ENCODE measurements at places on chromosomes 16 and 17.
A peak's percentile ranks its signal among the peaks of the same experiment; 100 is the strongest.

GRCh38 chr17:83002118-83002805 lies 77.1 kb upstream of the METRNL start:
- no peak for DNase-seq

- DNase-seq: peak; percentile 51
Measured at GRCh38 chr17:51427856-51428255, 167.5 kb downstream of the UTP18 start.

GRCh38 chr17:55086635-55087058 lies 118.1 kb downstream of the STXBP4 start:
- no peak for DNase-seq

- DNase-seq: no peak
Measured at GRCh38 chr17:48878920-48879898, 13.4 kb upstream of the ATP5MC1 start.

- no peak for DNase-seq
Measured at GRCh38 chr17:57425431-57425830, 169.1 kb downstream of the MSI2 start.

DNA sequence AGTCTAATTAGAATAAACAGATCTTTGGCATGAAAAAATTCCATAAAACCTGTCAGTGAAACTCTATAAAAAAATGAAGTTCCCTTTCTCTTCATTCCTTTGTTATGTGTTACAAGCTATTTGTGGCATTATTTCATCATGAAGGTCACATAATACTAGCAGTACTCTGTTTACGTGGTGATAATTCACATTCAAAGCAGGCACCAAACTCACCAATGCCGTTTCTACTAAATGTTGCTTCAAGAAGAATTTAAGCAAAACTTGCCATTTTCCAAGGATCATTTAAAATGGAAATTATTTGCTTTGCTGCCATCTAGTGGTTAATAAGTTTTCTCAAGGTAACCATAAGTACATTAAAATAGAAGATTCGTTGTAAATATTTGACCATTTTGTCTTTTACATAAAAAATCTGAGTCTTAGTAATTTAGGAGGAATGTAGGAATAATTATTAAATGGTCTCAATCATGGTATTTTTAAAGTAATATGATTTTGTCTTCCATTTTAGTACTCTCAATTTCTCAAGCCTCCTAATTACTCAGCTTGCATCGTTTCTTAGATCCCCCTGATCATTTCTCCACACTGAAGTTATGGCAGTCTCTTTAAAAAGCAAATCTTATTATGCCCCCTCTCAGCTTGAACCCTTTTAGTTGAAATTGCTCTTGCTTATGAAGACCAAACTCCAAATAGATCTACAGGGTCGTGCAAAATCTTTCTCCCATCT lies 80.8 kb downstream of the OMG start:
- no peak for DNase-seq

- DNase-seq: no peak
Measured at GRCh38 chr17:64209356-64209941, 53.6 kb downstream of the TEX2 start.

DNA sequence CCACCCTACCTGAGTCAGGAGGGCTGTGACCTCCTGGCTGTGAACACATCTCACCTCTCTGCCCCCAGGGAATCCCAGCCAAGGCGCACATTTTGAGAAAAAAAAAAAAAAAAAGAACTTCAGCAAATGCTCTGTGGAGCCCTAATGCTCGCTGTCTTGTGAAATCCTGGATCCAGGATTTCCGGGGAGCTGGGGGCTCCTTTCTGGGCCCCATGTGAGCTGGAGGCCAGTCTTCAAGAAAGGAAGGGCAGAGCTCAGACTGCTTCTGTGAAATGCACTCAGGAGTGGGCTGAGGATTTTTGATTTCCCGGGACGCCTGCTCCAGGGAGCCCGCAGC lies 36.0 kb upstream of the EMP2 start:
- DNase-seq: no peak

GRCh38 chr17:50848711-50849110 lies 13.3 kb downstream of the WFIKKN2 start:
- no peak for DNase-seq

- DNase-seq: no peak
Measured at GRCh38 chr17:76993651-76994050, 125.4 kb downstream of the MGAT5B start.

DNA sequence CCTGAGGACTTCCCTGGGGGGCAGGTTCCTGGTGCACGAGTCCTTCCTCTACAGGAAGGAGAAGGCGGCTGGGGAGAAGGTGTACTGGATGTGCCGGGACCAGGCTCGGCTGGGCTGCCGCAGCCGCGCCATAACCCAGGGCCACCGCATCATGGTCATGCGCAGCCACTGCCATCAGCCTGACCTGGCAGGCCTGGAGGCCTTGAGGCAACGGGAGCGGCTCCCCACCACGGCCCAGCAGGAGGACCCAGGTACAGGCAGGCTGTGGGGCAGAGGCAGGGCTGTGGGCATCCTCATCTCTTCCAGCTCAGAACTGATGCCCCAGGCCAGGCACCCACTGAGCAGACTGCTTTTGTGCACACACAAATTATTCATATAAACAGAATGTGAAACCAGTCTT lies 25.9 kb upstream of the KREMEN2 start:
- DNase-seq: no peak

- DNase-seq: no peak
Measured at GRCh38 chr16:87487361-87487924, 5.4 kb downstream of the ZCCHC14 start.

GRCh38 chr17:76350463-76350862 lies 3.3 kb downstream of the PRPSAP1 start:
- DNase-seq: no peak

Measured in activated naive CD4-positive, alpha-beta T cell treated with anti-CD3 and anti-CD28 coated beads, Interleukin-2, amount 50 U/mL, for 72 hours (primary cell).